ENCODE measurements at places on chromosomes 3 and 15.

- no peak for DNase-seq
Measured at GRCh38 chr3:22159004-22159695, 408.1 kb upstream of the ZNF385D start.

GRCh38 chr3:185759512-185759911 is 65.3 kb downstream of the IGF2BP2 start:
- DNase-seq = no peak

GRCh38 chr3:183545708-183546107 is 9.8 kb downstream of the KLHL6 start:
- no peak for DNase-seq

DNA sequence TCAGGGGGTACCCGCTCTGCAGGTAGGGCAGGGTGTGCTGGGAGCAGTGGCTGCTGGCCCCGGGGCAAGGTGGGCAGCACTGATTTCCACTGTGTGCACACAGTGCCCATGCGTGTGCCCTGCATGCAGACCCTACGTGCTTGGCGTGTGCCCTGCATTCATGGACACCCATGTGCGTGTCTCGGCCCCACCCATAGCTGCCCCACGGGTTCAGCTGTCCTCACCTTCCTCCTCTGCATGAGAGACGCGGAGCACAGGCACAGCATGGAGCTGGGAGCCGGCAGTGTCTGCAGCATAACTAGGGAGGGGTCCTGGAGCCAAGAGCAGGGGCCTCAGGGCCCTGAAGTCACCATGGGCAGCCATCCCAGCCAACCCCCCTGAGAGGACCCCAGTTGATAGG is 1.6 kb upstream of the UCN2 start:
- no peak for DNase-seq

GRCh38 chr15:98321896-98322295 is 326.4 kb upstream of the IGF1R start:
- no peak for DNase-seq

GRCh38 chr15:86328658-86329057 is 249.0 kb downstream of the AGBL1 start:
- no peak for DNase-seq

DNA sequence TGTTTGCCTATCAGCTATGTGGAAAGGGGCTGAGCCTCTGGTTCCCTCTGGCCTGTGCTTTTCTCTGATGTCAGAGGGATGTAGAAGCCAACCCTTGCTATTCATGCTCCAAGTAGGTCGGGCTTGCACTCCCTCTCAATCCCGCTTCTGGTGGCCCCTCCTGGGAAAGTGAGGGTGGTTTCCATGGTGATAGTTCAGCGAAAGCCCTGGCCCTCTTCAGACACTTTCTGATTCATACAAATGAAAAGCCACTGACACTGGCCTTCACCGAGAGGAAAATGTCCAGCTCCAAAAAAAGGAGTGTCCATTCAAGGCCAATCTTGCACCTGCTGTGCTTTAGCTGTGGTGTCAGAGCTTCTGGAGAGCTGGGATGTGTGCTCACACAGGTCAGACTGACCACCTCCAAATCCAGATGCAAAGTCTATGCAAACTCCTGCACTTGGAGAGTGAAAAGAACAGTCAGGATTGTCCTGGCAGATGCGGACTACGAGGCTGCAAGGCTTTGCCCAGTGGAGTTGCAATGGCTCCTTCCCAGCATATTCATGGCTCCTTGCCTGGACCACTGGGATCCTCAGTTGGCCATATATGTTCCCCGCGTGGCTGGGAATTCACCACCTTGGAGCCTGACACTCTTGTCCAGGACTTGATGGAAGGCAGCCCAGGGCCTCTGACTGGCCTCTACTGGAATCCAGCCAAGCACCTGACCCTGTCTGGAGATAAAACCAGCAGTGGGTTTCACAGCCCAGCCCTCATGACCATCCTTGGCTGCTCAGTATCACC is 96.6 kb downstream of the CEMIP start:
- DNase-seq = no peak

- DNase-seq = no peak
Measured at GRCh38 chr15:93005133-93005532, 83.9 kb downstream of the RGMA start.

DNA sequence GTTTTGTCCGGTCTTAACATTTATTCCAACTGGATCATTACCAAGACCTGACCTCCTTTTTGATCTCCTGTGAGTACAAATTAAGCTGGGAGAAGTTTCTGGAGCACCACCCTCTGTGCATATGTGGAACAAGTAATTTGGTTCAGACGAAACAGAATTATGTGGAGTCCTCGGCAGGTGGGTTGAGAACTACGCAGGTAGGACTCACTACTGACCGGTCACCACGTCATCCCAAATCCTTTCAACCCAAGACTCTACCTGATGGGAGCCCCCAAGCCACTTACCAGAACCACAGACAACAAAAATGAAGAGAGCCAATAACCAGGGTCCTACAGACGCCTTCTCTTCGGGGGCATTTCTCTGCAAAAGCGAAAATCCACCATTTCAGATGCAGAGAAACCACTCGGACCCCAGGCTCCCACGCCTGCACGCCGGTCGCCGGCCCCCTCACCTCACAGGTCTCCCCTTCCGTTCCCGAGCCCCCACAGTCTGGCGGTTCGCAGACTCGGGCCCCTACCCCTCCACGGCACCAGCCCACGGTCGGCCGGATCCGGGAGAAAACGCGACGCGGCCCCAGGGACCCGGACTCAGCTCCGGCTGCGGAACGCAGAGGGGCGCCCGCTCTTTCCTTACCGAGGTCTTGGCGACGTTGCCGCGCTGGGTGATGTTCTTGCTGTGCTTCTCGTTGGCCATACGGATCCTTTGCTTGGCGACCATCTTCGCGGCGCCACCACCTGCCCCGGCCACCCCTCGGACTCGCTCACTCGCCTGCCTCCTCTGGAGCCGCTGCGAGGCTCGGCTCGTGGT is 674 bp downstream of the SERP1 start:
- DNase-seq = no peak
